Left ventricle myocardium superior (tissue), 1 donor: ENCODE measurements at places on chromosomes 3 and 15. TPM values are rescaled to one million over a fixed set of nuclear protein-coding genes. Genes with fewer than 3 reads are reported as not detected.

C2CD4A gene
- total RNA-seq: not detected

ABI3BP gene
- 23.4 TPM for total RNA-seq

DNA sequence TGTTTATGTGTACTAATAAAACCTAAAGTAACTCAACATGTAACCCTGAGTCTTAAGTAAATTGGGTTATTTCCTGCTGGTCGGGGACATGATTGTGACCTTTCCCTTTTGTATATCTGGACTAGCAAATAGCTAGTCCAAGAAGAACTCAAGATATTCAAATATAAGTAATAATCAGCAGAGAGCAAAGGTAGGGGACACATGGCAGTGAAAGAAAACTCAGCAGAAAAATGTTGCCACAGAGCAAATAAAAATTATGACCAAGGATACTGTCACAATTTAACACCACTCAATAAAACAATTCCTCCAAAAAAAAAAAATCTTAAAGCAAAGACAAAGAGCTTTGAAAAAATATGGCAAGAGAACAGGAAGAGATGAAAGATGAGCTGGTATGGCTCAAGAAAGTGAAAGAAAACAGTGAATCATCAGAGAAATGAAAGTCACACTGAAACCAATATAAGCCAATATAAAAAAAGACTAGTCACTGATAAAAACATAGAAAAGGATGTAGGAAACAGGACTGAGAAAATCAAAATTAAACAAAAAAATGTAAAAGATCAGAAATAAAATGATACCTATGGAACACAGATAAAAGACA is 43.4 kb downstream of the HLTF start:
- DNase-seq: no peak

DNA sequence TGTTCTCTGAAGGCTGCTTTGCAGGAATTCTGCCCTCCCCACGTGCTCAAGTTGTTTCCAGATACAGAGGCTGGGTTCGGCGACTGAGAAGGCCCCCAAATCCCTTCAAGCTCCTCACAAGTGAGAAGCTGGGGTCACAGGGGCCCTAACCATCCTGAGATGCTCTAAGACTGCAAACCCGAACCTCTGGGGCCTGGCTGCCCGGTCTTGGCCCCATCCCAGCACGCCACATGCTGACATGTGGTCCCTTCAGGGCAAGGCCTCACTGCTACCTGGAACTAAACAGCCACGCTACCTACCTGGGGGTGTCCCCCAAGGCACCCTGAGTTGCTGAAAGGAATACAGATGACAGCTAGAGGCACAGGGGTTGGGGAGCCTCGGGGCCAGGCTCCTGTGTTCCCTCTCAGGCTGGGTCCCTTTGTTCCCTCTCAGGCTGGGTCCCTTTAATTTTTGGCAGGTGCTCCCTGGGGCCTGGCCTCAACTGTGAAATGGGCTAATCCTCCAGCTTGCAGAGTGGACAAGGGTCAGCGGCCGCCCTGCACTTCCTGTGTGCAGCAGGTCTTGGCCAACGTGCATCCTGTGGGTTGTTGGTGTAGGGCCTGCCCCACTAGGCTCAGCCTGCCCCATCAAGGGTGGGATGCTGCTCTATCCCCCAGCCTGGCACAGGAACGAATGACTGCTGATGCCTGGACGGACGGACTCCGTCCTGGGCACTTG is 32.5 kb downstream of the KLHL25 start:
- DNase-seq: peak; percentile 45

GRCh38 chr15:25087137-25087536 is 132.3 kb downstream of the SNRPN start:
- DNase-seq: no peak

DNA sequence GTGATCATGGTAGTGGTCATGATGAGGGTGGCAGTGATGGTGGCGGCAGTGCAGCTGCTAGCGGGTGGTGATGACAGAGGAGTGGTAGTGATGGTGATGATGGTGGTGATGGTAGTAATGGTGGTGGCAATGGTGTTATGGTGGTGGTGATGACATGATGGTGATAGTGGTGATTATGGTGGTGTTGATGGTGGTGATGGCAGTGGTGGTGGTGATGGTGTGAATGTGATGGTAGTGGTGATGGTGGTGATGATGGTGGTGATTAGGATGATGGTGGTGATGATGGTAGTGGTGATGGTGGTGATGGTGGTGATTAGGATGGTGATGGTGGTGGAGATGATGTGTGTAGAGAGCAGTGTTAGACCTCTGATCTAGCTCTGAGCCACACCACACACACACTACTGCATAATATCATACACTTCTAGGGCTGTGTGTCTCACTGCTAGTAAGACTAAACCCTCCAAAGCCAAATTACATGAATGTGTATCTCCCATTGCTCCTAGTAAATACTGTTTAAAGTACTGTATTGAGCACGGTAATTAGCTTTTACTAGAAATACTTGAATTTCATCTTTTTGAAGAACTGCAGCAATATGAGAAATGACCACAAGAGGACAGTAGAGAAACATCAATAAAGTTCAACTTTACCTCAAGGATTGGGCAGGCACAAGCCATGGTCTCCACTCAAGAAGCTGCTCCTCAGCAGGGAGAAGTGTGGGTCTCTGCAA is 28.8 kb downstream of the TMED3 start:
- no peak for DNase-seq

DNA sequence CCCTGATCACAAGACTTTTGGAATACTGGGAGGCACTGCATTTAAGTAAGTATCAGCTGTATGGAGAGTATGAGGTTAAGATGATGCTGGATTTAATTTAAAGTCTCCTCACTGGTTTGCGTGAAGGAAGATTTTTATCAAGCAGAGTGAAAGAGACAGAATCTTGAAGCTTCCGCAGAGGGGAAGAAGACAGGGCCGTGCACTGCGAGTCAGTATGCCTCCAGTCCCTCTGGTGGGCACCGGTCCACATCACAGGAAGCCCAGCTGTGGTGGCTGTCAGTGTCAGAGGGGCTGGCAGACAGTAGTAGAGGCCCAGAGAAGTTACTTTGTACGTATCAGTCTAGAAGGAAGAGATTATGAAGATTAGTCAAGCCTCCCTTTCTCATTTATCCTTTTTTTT is 379.0 kb upstream of the TPRG1 start:
- DNase-seq: peak; percentile 60

AHSG gene
- total RNA-seq: not detected

CFAP20DC gene
- total RNA-seq: 0.22 TPM

DNA sequence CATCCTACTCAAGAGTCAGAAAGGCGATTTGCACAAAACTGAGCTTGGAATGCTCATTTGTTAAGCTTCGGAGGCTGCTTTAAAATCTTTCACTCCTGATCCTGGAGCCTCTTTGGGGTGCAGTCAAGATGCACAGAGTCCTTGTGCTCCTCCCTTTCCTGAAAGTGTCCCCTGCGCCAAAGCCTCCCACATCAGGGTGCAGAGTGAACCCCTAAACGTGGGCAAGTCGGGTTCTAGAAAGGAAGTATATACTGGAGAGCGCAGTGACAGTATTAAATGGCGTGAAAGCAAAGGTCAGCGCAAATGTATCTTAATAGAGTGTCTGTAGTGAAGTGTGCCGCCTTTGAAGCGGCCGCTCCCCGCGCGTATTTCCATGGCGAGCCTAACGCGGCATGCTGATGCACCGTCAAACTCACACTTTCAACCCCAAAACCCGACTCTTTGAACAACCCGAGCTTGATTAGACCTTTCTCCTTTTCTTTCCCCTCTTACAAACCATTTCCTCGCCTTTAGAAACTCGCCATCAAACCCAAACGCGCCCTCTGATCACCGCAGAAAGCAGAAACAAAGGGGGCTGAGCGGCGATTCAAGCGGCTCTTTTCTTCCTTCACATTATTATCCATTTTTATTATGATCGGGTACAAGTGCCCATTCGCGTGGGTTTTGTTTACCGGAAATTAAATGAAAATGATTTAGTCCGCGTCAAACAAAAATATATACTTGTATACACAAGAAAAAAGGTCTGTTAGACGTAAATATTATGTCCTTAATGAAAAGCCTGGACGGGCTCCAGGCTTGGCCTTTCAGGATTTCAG is 18.3 kb downstream of the ZIC4 start:
- no peak for DNase-seq
